PC-9 (cell line): ENCODE measurements at places on chromosomes 6 and 20. TPM values are rescaled to one million over a fixed set of nuclear protein-coding genes. Genes with fewer than 3 reads are reported as not detected.

GRCh38 chr6:118101220-118101619 lies 194.2 kb downstream of the SLC35F1 start:
- DNase-seq, result no peak

DNA sequence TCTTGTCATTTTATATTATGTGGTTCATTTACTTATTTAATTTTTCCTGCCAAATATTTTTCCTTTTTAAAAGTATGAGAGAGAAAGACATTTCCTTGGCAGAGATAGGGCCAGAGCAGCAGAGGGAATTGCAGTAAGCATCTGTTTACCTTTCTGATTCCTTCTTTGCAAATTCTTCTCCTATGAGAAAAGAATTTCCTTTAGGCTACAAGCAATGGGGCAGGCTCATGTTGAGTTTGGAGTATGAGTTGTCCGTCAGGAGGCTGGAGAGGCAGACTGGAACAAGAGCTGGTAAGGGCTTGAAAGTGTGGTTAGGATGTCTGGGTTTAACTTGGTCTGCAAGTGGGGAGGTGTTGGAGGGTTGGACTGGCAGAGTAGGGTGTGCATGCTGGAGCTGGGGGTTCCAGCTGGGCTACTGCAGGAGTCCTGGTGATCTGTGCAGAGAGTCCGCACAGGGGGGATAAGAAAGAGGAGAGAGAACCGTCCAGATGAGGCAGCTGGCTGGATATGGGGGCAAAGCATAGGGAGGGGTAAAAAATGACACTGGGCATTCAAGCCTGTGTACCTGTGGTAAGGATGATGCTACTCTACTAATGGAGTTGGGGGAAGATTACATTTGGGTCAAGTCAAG lies 19.7 kb downstream of the TIAM2 start:
- DNase-seq, result peak; percentile 44

- peak; percentile 62 for DNase-seq
Measured at GRCh38 chr6:145813285-145814034, 1.1 kb downstream of the FBXO30 start.

Gene JPH2
- total RNA-seq, result 41.1 and 58.8 TPM in 2 replicates
